ENCODE measurements at places on chromosomes 1 and 21. TPM values are rescaled to one million over a fixed set of nuclear protein-coding genes. Genes with fewer than 3 reads are reported as not detected.

SMPDL3B gene
- total RNA-seq, result 15.4 TPM

MACO1 gene
- total RNA-seq, result 19.7 TPM

OR14K1 gene
- total RNA-seq, result not detected

ORC1 gene
- 0.68 TPM for total RNA-seq

DNA sequence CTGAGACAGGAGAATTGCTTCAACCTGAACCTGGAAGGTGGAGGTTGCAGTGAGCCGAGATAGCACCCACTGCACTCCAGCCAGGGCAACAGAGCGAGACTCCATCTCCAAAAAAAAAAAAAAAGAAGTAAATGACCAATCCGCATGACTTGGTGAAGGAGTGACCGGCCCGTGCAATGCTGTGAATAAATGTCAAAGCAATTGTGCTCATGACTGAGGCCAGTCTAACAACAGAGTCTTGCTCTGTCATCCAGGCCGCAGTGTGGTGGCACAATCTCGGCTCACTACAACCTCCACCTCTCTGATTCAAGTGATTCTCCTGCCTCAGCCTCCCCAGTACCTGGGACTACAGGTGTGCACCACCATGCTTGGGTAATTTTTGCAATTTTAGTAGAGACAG is 27.8 kb upstream of the SLC19A1 start:
- H3K27me3 ChIP-seq, result no peaks in the 10 kb centered on the region
- no peak overlapping the region for H3K27ac ChIP-seq

- no peak for DNase-seq
- no peak overlapping the region for H3K4me3 ChIP-seq
- H3K36me3 ChIP-seq, result no peaks in the 10 kb centered on the region
- H3K27me3 ChIP-seq, result no peaks in the 10 kb centered on the region
- H3K27ac ChIP-seq, result no peak overlapping the region
Observed at GRCh38 chr1:8926707-8927694, 18.7 kb upstream of the CA6 start.

DNA sequence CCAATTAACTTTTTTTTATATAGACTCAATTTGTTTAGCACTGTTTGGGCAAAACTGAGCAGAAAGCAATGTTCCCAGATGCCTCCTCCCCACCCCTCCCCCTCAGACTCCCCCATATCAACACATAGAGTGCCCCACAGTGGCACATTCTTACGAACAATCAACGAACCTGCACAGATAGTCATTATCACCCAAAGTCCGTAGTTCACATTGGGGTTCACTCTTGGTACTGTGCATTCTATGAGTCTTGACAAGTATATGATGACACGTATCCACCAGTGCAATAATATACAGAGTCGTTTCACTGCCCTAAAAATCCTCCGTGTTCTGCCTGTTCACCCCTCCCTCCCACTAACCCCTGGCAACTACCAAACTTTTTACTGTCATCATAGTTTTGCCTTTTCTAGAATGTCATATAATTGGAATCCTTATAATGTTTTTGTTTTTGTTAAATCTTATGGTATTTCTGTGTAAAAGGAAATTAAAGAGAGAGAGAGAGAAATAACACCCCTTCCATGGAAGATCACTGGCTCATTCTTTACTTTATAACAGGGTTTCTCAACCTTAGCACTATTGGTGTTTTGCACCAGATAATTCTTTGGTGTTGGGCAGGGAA is 37.2 kb upstream of the HNRNPU start:
- no peaks in the 10 kb centered on the region for H3K4me1 ChIP-seq
- H3K36me3 ChIP-seq, result no peaks in the 10 kb centered on the region
- H3K27ac ChIP-seq, result no peak overlapping the region
- no peak for DNase-seq
- no peaks in the 10 kb centered on the region for H3K27me3 ChIP-seq

- H3K4me3 ChIP-seq, result no peak overlapping the region
- no peak overlapping the region for H3K27ac ChIP-seq
- DNase-seq, result no peak
- H3K27me3 ChIP-seq, result no peaks in the 10 kb centered on the region
- no peaks in the 10 kb centered on the region for H3K36me3 ChIP-seq
Observed at GRCh38 chr21:28908351-28908750, 84.3 kb downstream of the LTN1 start.

DNA sequence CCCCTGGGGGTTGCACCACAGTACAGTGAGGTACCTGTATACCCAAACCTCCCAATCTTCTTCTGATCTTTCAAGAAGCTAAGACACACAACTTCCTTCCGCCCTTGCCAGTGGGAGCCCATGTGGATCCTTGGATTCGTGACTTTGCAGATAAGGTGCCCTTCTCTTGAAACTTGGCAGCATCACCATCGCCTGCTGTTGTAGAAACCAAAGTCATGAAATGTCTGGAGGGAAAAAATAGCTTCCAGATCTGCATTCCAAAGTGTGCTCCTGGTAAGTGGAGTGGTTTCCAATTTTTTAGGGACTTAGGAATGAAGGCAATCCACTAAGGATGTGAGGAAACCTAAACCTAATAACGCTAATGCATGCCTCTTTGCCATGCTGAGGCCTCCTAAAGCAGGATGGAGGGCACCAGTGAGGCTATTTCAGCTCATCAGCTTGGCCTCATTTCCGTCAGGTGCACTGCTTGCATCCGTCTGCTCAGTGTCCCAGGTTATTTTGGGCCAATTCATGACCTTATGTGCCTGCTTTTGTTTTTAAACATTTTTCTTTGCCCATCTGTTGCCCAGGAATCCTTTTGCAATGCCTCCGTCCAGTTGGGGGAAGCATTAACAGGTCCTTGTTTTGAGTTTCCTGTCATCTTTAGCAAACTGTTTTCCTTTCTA is 8.2 kb upstream of the EFHD2 start:
- H3K36me3 ChIP-seq, result no peaks in the 10 kb centered on the region
- no peak overlapping the region for H3K4me3 ChIP-seq
- DNase-seq, result no peak
- H3K27ac ChIP-seq, result no peak overlapping the region
- no peaks in the 10 kb centered on the region for H3K4me1 ChIP-seq
- H3K27me3 ChIP-seq, result no peaks in the 10 kb centered on the region

GRCh38 chr1:34019741-34020552 is 145.1 kb downstream of the CSMD2 start:
- DNase-seq, result no peak
- no peaks in the 10 kb centered on the region for H3K4me1 ChIP-seq
- H3K27ac ChIP-seq, result no peak overlapping the region
- no peaks in the 10 kb centered on the region for H3K36me3 ChIP-seq
- H3K4me3 ChIP-seq, result no peak overlapping the region

GRCh38 chr1:29633771-29634170 is 397.4 kb downstream of the PTPRU start:
- H3K4me3 ChIP-seq, result no peak overlapping the region
- no peaks in the 10 kb centered on the region for H3K4me1 ChIP-seq
- no peak overlapping the region for H3K27ac ChIP-seq
- no peaks in the 10 kb centered on the region for H3K36me3 ChIP-seq
- H3K27me3 ChIP-seq, result no peaks in the 10 kb centered on the region
- DNase-seq, result no peak

DNA sequence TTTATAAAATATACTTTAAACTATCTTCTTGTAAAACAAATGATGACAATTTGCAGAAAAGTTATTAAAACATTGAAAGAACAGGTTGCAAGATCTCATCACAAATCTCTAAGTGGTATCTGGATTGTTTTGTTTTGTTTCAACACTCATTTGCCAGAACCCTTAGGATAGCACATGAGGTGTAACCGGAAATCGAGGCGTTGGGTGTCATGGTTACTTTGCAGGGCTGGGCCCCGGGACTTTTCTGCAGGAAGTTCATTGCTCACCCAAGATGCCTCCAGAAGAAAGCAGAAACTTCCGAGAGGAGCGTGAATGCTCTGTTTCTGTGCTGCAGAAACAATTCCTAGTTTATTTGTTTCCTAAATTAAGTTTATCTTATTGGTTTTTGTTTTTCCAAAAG is 2.5 kb downstream of the DISC1 start:
- no peaks in the 10 kb centered on the region for H3K27me3 ChIP-seq
- no peaks in the 10 kb centered on the region for H3K36me3 ChIP-seq
- no peak overlapping the region for H3K4me3 ChIP-seq
- DNase-seq, result no peak
- peaks cover 11% of the 10 kb centered on the region for H3K4me1 ChIP-seq

GRCh38 chr1:234111458-234112142 is 207.1 kb downstream of the SLC35F3 start:
- H3K4me1 ChIP-seq, result no peaks in the 10 kb centered on the region
- no peak overlapping the region for H3K27ac ChIP-seq
- H3K36me3 ChIP-seq, result no peaks in the 10 kb centered on the region
- peaks cover 6% of the 10 kb centered on the region for H3K27me3 ChIP-seq

DNA sequence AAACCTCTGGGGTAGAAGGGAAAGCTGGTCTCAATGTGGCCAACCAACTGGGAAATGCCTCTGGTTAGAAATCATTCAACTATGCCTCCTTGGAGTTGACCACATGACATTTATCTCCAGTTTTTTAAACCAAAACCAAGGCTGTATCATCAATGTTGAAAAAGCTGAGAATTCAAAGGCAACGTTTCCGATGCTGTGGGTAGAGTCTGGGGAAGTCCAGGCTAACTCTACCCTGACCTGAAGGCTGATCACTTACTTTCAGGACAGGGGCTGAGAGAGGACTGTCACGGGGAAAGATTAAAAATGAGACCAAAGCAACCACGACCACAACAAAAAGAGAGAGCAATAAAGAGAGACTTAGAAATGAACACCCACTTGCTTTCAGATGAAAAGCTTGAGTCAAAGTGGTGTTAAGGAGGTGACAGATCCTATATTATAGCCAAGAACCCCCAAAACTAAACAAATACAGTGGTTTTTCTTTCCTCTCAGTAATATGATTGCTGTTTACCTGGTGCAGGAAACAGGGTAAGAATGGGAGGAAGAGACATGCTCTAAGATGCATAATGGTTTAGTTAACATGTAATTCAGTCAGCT is 90.8 kb upstream of the TNFSF4 start:
- no peak for DNase-seq
- no peak overlapping the region for H3K4me3 ChIP-seq
- H3K27me3 ChIP-seq, result no peaks in the 10 kb centered on the region
- no peak overlapping the region for H3K27ac ChIP-seq
- H3K4me1 ChIP-seq, result no peaks in the 10 kb centered on the region

DNA sequence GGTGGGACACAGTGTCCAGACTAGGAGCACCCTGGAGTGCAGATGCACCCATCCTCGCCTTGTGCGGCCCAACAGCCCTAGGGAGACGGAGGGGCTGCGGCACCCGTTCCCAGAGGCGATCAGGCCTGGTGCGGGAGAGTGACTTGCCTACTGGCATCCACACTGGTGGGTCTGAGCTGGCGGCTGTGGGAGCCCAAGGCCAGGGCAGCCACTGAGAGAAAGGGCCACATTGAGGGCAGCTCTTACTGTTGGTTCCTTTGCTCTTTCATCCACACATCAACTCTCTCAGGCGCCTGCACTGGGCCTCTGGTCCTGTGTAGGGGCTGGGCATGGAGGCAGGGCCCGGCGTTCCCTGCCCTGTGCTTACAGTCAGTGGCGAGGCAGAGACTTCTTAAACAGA is 8.6 kb downstream of the PODN start:
- H3K36me3 ChIP-seq, result peaks cover 5% of the 10 kb centered on the region
- no peaks in the 10 kb centered on the region for H3K4me1 ChIP-seq
- H3K27me3 ChIP-seq, result no peaks in the 10 kb centered on the region

DNA sequence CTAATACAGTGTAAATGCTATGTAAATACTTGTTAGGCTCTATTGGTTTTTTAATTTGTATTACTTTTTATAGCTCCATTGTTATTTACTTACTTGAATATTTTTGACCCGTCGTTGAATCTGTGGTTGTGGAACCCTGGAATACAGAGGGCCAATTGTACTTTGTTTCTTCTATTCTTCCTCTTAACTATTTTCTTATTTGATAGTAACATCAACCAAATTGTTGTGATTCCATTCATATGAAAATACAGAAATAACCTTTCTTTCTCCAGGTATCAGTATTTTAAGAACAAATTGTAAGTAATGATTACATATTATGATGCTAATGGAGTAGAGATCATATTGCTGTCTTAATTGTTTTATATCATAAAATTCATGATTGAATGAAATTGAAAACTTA is 73.7 kb downstream of the FNBP1L start:
- DNase-seq, result no peak
- no peak overlapping the region for H3K4me3 ChIP-seq
- H3K27ac ChIP-seq, result no peak overlapping the region
- no peaks in the 10 kb centered on the region for H3K4me1 ChIP-seq
- H3K36me3 ChIP-seq, result no peaks in the 10 kb centered on the region
- no peaks in the 10 kb centered on the region for H3K27me3 ChIP-seq

DNA sequence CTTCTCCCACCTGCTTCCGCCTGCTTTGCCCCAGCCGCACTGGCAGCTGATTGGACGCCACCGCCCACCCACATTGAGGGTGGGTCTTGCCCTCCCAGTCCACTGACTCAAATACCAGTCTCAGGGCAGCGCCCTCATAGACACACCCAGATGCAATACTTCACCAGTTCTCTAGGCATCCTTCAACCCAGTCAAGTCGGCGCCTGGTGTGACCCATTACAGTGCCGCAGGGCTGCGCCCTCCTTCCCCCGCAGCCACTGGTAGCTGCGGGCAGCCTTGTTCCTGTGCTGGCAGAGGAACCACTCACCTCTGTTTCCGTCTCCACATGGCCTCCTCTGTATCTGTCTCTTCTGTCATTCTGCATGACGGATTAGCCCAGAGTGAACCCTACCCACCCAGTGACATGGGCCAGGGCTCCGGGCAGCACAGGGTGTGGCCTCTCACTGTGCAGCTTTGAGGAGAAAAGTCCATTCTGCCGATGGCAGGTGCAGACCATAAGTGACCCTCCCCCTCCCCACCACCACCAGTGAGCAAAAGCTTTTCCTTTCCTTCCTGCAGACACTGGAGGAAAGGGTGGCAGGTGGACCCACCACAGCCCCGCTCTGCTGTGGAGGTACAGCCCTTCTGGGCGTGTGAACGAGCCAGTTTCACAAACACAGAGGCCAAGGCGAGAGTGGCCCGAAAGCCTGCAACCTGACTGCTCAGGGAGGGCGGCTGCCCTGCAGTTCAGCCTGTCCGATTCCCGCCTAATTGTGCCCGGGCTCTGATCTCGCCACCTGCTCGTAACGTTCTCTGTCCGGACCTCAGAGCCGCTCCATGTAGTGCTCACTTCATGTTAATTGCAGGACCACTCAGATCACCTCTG is 57.1 kb downstream of the FAAP20 start:
- H3K27me3 ChIP-seq, result no peaks in the 10 kb centered on the region
- peak; percentile 82 for DNase-seq
- H3K4me1 ChIP-seq, result peaks cover 32% of the 10 kb centered on the region
- no peak overlapping the region for H3K4me3 ChIP-seq

DNA sequence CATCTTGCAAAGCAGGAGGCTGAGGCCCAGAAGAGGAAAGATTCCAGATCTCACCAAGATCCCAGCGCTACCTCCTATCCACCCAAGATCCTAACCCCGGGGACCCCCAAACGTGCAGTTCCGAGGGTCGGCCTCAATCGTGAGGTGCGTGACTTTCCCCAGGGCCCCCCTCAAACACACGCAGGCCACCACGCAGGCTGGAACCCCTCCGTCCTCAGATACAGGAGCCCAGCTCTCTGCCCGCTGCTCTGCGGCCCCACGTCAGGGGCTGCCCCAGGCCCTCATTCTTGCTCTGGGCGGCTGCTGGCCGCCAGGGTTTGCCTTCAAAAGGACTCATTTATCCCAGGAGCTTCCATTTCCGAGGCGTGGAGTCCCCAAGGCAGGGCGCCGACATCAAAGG is 39.9 kb downstream of the KRTAP10-1 start:
- peaks cover 19% of the 10 kb centered on the region for H3K27me3 ChIP-seq
- H3K4me1 ChIP-seq, result peaks cover 3% of the 10 kb centered on the region
- no peak overlapping the region for H3K27ac ChIP-seq
- H3K4me3 ChIP-seq, result no peak overlapping the region
- no peaks in the 10 kb centered on the region for H3K36me3 ChIP-seq
